ENCODE measurements at places on chromosomes 11 and 22.
A peak's percentile ranks its signal among the peaks of the same experiment; 100 is the strongest.

GRCh38 chr11:31987118-31988005, 103.5 kb upstream of the RCN1 start:
- no peak for DNase-seq

GRCh38 chr11:60942970-60943565, 8.9 kb downstream of the SLC15A3 start:
- DNase-seq = no peak

DNA sequence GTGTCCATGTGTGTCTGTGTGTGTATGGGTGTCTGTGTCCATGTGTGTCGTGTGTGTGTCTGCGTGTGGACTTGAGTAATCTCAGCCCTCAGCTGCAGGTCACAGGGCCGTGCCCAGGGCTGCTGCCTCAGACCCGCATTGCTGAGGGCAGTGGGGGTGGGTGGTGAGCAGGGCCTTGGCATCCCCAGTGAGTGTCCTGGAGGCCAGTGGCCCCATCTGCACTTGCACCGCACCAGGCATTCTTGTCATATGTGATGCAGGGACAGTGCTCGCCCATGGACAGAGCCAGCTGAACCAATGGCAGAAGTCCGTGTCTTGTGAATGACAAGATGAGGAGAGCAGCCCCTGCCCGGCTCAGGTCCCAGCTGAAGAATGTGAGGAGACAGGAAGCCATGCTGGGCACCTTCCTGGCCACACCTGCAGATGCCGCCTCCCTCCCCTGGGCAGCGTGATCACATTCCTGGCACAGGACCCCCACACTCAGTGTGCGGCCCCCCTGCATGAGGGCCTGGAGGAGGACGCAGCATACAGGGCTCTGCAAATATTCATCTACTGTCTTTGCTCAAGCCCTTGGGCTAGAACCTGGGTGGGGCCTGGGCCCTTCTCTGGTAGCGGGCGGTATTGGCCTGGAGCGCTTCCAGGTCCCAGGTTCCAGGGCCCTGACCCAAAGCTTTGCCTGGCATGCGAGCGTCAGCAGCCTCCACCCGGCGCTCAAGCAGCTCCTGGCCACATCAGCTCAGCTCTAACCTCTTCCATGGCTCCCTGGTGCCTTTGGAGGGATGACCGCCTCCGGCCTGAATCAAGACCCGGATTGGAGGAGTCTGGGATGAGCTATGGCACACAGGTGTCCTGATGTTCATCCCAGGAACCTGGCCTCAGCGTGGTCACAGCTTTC, 3.9 kb downstream of the ALDH3B2 start:
- no peak for DNase-seq

- DNase-seq = peak; percentile 83
Observed at GRCh38 chr22:46533070-46533833, 4.2 kb downstream of the CELSR1 start.

- no peak for DNase-seq
Observed at GRCh38 chr11:92739041-92739440, 230.4 kb upstream of the MTNR1B start.

DNA sequence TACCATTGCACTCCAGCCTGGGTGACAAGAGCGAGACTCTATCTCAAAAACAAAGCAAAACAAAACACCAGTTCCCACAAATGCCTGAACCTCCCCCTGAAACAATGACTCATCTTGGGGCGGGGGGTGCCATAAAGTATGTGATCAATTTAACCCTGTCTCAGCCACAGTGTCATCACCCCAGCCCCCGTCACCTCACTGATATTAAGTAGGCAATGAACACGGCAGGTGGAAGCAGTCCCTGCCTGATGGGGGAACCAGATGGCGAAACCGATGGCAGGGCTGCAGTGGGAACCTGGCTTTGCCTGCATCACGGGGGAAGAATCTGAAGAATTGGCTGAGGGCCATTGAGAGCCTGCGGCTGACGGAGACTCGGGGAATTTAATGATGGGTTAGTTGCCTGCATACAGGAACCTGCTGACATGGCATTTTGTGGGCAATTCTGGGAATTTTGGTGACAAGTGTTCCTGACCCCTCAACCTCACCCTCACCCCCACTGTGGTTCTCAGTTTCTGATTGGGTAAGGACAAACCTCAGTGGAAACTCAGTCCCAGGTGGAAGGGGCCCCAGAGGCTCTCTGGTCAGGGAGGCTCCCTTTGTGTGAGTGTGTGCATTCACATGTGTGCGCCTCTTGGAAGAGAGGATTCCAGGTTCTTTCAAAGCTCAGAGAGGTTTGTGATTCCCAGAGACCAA, 39.1 kb upstream of the SHISAL1 start:
- DNase-seq = peak; percentile 55

All from Caki2 (cell line).